ENCODE measurements at places on chromosomes 5 and 9. TPM values are rescaled to one million over a fixed set of nuclear protein-coding genes. Genes with fewer than 3 reads are reported as not detected.

- DNase-seq: no peak
Measured at GRCh38 chr9:137648396-137648795, 29.6 kb downstream of the EHMT1 start.

DNA sequence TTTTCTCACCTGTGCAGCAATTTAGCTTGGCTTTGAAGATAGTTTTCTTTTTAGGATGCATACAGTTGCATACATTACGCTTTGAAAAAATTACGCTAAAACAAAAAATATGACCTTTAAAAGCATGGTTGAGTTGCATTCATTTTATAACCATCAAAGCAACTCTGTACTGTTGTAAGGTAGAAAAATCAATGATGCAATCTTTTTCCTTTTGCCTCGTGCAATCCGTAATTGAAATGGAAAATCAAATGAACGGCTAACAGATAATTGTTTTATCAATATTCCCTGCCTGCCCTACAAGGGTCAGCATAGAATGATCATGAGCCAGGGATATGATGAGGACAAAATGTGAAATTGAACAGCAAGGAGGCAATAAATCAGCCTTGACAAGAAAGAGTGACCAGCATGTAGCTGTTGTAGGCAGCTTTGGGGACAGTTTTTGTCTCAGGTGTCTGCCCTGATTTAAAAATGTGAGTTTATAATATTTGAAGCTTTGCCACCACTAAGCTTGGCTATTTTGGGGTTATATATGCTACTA, 98.2 kb downstream of the PBX3 start:
- no peak for DNase-seq

DNA sequence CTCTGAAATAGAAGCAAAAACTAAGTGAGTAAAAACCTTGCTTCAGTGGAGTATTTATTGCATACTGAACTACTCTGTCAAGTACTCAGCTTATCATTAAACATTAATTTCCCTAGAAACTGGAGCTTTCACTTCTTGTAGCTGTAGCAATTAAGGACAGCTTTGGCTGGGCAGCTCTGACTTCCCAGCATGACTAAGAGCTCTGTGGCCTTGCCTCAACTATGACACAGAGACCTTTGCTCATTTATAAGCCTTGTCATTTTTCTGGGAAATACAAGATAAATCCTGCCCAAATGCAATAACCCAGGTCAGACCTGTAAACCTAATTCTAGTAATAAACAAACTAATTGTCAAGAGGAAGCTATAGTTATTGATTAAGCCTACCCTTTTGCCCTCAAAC, 65.4 kb upstream of the STK32A start:
- DNase-seq: no peak

- DNase-seq: no peak
Measured at GRCh38 chr9:134291961-134292871, 34.0 kb upstream of the RXRA start.

DNA sequence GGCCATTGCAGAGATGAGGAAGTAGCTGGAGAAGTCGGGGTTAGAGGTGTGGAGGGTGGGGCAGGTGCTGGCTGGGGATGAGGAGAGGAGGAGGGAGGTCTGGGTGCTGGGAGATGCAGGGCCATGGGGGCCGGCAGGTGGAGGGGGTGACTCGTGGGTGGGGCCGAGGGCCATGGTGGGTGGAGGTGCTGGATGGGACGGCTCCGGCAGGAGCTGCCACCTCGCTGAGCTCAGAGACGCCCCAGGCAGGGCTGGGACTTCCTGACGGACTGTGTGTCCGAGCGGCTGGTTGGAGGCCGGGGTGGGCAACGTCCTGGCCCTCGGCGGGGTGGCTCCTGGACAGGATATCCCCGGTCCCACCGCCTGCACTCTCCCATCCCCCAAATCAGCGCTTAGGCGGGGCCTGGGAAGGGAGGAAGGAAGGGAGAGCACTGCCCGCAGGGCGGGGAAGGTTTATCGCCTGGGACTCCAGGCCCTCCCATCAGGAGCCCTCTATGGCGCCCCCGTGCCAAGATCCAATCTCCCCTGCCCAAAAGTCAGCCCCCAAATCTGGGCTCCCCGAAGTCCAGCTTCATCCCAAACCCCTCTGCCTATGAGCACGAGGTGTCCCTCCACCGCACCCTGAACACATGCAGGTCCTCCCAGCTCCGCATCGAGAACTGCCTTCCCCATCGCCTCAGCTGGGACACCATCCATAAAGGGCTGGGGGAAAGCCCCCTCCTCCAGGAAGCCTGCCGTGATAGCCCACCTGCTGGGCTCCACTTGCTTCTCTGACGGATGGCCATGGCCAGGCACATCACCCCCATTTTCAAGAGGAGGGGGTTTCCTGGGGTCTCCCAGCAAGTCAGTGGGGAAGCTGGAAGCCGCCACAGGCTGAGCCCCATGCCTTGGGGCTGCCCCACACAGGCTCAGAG, 58.3 kb upstream of the NOTCH1 start:
- DNase-seq: no peak

KCTD16 gene
- total RNA-seq: not detected
